ENCODE measurements at places on chromosomes 6 and 20.

DNA sequence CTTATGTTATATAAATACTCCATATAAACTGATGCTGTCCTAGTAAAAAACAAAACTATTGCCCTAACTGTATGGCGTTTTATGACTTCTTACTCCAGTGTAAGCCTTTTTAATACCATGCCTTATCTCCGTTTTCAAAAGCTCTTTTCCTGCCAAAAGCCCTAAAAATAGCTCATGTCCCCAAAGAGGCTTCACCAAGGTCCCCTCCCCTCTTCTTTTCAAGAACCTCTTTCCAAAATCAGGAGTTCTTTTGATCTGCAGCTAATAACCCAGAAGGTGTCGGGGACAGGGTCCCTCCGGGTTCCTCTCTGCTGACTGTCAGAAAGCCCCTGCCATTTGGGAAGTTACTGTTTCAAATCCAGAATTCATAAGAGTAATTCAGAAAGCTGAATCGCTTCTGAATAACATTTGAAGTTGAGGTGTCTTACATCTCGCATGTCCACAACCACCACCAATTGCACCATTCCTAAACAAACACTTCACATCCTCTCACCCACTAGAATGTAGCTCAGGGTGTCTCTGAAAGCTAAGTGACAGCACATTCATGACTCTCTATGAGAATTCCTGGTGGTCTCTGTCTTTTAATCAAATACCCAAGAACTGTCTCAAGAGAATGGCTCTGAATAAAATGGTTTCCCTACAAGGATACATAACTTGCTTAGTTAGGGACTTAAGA lies 13.3 kb downstream of the TASP1 start:
- DNase-seq, result no peak

- no peak for DNase-seq
These were observed 309 bp upstream of the ABRACL start for GRCh38 chr6:139028215-139028657.

DNA sequence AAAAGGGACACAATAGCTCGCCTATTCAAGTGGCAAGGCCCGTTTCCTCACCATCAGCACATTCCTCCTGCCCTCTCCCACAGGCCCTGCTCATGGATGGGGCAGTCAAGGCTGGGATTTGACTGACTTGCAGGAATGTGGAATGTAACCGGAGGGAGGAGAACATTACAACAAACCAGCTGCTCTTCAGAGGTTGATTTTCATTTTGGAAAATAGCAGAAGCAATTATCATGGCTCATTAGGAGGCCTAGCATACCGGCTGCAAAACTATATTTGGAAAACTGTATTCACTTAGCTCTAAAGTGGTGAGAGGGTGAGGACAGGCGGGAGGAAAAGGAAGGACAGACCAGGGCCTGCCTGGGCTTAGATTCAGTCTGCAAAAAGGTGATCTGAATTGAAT lies 283.7 kb downstream of the CD83 start:
- DNase-seq, result no peak

DNA sequence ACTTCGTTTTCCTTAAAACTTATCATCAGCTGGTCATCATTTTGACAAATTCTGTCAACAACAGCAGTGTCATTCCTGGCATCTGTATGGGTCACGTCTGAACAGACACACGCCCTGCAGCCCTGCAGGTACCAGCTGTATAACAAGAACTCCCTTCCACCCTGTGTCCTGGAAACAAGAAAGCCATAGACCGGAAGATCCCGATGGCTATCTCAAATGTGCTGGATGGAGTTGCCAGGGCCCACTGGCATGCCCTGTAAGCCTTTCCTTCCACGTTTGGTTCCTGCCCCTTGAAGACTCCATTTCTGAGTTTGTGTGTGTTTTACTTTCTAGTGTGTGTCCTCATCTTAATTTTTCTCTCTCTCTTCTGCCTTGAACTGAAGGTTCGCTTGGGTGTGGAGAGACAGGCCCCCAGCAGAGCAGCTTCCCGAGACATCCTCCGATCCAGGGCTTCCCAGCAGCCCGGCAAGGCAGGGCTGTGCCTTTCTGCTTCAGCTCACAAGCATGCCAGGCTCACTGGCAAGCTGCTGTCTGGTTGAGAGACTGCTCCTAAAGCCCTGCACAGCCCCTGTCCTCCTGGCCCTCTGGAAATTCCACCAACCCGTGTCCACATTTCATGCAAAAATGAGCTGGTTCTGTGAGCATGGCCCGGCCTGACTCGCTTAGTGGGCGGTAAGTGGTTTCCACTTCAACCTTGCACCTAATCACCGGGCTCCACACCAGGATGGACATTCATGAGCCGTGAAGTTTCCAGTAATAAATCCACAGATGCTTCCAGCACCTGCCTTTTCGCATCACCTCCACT lies 8.7 kb downstream of the GFRA4 start:
- no peak for DNase-seq

DNA sequence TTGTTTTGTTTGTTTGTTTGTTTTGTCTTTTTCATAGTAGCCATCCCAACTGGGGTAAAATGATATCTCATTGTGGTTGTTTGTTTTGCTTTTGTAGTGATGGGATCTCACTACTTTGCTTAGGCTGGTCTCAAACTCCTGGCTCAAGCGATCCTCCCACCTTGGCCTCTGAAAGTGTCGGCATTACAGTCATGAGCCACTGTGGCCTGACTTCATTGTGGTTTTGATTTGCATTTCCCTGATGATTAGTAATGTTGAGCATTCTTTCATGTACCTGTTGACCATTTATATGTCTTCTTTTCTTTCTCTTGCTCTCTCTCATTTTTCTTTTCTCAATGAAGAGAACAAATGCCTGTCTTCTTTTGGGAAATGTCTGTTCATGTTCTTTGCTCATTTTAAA lies 30.8 kb upstream of the HLA-DOA start:
- no peak for DNase-seq

GRCh38 chr20:33503564-33503963 lies 13.7 kb downstream of the CBFA2T2 start:
- DNase-seq, result no peak

- DNase-seq, result no peak
These were observed 93.4 kb upstream of the MPC1 start for GRCh38 chr6:166476061-166476591.

DNA sequence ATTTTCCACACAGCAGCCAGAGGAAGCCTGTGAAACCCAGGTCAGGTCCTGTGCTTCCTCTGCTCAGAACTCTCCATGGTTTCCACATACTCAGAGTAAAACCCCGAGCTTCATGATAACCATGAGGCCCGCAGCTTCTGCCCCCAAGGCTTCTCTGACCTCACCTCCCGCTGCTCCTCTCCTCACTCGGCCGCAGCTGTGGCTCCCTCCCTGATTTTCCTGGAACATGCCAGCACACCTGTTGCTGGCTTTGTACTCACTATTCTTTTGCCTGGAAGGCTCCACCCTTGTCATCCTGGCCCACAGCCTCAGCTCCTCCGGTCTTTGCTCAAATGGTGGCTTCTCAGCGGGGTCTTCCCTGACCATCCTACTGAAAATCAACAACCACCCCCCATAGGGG lies 341.7 kb downstream of the PREX1 start:
- no peak for DNase-seq

DNA sequence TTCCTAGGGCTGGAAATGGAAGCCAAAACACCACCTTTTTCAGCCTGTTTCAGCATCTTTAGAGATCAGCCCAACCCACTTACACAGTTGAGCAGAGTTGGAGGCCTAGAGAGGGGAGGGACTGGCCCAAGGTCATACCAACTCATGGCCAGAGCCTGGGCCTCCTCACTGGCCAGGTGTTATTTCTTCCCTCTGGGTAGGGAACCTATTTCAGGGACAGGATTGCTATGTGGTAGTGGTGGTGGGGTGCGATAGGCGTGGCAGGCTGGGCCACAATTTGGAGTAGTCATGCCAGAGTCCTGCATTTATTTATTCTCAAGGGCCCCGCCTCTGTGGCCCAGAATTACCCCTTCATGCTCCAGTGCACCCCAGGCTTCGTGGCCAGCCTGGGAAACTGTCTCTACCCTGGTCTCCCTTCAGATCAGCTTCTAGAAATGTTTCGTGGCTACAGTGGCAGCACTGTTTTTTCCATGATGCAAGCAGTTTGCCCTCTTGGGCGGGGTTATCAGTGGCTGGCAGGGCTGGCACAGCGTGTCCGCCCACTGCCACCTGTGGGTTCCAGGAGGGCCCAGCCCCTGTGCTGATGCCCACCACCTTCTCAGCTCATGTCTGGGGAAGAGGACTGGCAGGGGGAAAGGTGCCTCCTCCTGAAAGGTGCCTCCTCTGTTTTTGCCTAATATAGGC lies 6.2 kb downstream of the VEGFA start:
- DNase-seq, result no peak

GRCh38 chr6:117933471-117933870 lies 26.4 kb downstream of the SLC35F1 start:
- no peak for DNase-seq

GRCh38 chr6:5025911-5026819 lies 22.3 kb upstream of the RPP40 start:
- DNase-seq, result no peak

DNA sequence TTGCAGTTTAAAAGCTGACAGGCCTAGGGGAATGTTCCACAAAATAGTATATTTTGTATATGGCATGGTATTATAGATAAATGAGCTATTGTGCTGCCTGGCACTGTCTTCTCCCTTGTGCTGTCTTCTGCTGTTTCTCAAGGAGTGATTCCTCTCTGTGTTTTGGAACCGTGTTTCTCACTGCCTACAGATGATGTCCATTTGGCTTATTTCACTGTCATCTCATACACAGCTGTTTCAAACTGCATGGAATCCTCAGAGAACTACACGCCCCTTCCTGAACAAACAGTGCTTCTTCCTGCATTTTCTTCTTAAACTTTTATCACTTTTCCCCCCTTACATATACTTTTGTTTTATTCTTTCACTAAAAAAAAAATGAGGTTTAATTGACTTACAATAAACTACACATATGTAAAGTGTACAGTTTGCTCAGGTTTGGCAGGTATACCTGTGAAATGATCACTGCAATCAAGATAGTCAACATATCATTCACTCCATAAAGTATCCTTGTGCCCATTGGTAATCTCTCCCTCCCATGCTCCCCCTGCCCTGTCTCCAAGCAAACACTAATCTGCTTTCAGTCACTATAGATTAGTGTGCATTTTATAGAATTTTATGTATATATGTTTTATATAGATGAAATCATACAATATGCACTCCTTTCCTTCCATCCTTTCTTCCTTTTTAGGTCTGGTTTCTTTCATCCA lies 43.0 kb downstream of the CBFA2T2 start:
- no peak for DNase-seq

- no peak for DNase-seq
These were observed 8.1 kb downstream of the SYNJ2 start for GRCh38 chr6:157989541-157990289.

GRCh38 chr20:18252597-18253451 lies 35.5 kb upstream of the ZNF133 start:
- DNase-seq, result no peak

DNA sequence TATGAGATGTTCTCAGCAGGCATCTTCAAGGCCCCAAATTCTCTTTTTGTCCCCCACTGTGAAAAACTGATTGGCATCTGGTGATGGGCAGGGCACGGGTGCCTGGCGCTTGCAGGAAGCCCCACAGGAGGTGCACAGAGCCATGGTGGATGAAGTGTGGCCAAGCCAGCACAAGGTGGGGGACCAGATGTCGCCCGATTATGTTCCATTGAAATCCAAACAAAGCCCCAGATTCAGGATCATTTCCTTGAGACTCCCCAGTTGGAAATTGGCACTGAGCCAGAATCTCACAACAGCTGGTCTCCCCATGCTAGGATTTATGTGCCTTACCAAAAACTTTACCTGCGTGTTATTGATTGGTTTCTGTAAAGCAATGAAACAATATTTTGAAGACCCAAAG lies 186.1 kb downstream of the ADAT2 start:
- DNase-seq, result no peak

- no peak for DNase-seq
These were observed 46.0 kb downstream of the OR2B6 start for GRCh38 chr6:28003059-28003458.

- peak; percentile 94 for DNase-seq
These were observed 41.0 kb downstream of the CYP24A1 start for GRCh38 chr20:54132612-54133433.

DNA sequence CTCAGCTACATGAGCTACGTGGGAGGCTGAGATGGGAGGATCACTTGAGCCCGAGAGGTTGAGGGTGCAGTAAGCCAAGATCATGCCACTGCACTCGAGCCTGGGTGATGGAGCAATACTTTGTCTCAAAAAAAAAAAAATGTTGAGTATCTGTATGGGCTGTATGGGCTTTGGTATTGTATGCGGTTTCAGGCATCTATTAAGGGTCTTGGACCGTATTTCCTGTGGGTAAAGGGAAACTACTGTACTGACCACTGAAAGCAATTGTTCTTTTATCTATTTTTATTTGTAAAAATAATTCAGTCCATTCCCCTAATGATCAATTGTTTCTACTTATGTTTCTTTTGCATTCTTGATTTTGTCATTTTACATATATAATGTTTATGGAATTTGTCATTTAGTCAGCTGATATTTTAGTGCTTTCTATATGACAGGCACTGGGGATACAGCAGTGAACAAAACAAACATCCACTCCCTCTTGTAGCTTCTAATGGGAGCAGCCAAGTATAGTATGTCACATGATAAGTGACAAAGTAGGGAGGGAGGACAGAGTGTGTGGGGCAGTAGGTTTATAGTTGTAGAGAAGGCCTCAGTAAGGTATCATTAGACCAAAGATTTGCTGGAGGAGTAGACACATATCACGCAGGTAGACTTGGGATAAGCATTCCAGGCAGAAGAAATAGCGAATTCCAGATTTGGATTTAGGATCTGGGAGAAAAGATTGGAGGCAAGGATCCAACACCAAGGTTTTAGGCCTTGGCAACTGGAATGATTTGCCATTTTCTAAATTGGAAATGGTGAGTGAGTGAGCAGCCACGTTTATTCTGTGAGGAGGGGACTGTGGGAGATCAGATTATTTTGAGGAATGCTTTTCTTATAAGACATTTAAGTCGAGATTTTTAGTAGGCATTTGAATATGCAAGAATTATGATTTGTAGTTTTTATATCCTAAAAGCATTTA lies 6.0 kb downstream of the PCMT1 start:
- DNase-seq, result no peak

- no peak for DNase-seq
These were observed 16.5 kb upstream of the HLA-A start for GRCh38 chr6:29925727-29926412.

DNA sequence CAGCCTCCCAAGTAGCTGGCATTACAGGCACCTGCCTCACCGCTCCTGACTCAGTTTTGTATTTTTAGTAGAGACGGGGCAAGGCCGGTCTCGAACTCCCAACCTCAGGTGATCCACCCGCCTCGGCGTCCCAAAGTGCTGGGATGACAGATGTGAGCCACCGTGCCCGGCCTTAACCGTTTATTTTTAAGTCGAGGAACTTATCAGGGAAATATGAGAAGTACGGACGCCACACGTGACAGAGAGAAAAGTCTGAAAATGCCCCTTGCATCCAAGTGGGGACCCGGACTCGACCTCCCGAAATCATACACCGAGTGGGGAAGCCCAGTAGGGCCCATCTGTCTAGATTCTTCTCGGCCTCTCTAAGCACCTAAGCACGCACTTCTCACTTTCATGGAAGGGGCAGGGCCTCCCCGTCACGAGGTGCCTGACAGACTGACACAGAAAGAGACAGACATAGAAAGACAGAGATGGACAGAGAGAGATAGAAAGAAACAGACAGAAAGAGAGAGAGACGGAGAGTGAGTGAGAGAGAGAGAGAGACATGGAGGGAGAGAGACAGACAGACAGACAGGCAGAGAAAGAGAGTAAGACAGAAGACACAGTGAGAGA lies 756.5 kb upstream of the DEFB115 start:
- DNase-seq, result no peak
